ENCODE measurements at places on chromosomes 4 and X.

GRCh38 chr4:41656572-41657520 lies 91.7 kb downstream of the PHOX2B start:
- no peak for DNase-seq

- no peak for DNase-seq
Measured at GRCh38 chrX:13190051-13190450, 129.8 kb downstream of the ATXN3L start.

DNA sequence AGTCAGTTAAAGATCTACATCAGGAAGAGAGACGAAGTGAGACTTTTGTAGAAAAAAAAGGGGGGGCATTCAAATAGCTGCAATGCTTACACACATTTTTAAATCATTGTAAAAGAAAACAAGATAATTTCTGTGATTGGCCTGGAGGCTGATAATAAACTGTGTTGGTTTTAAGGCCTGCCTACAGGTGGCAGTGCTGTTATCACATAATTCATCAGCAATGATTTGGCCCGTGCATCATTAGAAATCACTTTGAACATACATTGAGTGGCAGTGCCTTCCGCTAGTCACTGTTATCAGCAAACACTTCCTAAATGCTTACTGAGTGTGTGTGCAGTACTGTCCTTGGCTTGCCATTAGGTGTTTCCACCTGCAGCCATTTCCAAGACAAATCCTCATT lies 831.9 kb downstream of the TRIML1 start:
- no peak for DNase-seq

GRCh38 chr4:107380190-107380589 lies 339.8 kb downstream of the PAPSS1 start:
- DNase-seq, result no peak

DNA sequence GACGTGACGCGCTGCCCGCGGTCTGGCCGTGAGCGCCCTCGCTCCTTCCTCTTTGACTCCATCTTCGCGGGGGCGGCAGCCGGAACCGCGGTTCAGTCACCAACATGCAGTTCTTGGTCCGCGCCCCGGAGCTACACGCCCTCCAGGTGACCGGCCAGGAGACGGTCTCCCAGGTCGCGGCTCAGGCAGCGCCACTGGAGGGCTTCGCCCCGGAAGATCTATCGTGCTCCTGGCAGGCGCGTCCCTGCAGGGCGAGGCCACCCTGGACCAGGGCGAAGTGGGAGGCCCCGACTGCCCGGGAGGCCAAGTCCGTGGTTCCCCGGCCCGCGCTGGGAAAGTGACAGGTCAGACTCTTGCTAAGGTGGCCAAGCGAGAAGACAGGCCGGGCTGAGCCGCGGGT lies 2.9 kb downstream of the TRIML2 start:
- DNase-seq, result no peak

- no peak for DNase-seq
Measured at GRCh38 chr4:7787067-7787466, 152.6 kb downstream of the AFAP1 start.

- no peak for DNase-seq
Measured at GRCh38 chr4:22241415-22241814, 274.5 kb downstream of the ADGRA3 start.

DNA sequence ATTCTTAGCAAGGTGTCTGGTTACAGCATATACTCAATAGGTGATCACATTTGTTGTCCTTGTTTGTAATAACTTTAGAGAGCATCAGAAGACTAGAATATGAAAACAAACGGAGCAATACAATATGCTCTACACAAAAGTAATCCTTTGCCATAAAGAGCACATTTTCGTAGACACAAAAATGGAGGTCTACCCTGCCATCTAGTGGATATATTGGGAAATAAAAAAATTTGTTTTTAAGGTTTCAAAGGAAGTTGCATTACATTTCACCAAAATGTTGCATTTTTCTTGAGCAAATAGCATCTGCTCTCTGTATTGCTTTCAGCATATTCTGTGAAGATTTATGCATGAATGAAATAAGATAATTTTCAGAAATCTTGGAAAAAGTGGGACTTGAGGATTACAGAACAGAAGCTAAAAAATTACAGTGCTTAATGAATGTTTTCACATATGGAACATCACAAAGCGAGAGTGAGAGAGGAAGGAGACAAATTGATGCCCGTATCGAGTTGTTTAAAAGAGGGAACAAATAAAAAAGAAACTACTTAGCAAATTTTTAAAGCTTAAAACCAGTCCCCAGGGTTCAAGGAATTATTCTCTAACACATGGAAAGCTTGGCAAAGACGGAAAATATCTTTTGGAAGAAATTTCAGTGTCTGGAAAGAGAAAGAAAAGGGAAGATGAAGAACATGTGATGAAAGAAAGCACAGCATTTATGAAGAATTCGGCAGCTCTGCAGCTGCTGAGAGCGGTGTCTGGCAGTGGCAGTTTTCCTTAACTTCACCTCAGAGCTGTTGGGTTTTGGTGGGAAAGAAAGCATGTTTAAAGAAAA lies 390.1 kb downstream of the ANKRD50 start:
- no peak for DNase-seq

DNA sequence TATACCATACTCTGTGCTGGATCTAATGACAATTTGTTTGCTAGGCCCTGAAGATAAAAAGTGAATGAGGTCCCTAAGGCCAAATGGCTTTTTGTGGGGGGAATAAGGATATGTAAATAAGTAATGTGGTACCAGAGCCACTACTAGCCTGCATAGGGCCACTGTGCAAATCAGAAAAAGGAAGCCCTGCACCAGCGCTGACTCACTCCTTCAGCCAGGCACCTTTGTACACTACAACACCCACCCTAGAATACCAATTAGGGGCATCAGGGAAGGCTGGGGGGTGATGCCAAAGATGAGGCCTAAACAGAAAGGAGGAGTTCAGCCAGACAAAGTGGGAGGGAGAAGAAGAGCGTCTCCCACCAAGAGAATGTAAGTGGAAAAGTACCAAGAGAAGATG lies 122.2 kb downstream of the CAMK2D start:
- no peak for DNase-seq

DNA sequence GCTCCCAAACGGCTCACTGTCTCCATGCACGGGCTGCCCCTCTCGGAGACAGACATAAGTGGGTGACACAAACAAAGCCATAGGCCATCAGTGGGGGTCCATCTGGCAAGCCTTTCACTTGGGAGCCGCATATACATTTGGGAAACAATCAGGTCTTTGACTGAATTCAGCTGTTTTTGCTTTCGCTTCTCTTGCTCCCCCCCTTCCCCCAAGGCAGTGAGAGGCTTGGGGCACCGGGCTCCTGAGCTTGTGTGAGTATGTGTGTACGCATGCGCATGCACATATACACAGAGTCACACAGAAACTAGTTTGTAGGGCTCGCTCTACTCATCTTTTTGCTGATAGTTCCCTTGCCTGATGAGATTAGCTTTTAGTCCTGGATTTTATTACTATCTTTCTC lies 284.4 kb downstream of the AFF2 start:
- no peak for DNase-seq

DNA sequence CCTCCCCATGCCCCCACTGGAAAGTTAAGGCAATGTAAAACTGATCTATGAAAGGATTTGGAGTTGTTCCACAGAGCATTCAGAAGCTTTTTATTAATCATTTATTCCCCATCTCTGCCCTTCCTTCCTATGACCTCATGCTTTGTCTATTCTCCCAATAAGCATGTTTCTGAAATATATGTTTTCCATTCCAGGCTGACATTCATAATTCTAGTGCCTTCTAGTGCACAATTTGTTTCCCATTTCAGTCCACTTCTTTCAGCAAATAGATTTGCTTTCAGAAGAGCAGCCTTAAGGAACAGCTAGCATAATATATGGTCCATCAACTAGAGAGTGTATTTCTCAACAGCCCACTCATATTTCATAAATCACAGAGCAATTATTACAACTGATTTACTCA lies 77.1 kb upstream of the ATXN3L start:
- DNase-seq, result no peak

DNA sequence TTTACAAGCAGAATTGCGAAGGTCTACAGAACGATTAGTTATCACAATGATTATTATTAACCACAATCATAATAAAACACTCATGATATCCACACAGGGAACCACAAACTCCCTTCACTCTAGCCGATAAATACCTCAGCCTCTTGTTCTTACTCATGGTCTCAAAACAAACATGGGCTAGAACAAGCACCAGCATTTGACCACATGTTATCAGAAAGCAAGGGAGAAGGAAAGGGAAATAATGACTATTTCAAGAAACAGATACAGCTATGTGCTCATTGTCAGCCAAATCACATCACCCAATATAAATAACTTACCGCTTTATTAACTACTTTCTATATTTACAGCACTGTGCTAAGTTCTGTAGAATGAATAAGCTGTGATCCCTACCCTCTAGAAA lies 663.2 kb upstream of the HTR2C start:
- DNase-seq, result no peak

DNA sequence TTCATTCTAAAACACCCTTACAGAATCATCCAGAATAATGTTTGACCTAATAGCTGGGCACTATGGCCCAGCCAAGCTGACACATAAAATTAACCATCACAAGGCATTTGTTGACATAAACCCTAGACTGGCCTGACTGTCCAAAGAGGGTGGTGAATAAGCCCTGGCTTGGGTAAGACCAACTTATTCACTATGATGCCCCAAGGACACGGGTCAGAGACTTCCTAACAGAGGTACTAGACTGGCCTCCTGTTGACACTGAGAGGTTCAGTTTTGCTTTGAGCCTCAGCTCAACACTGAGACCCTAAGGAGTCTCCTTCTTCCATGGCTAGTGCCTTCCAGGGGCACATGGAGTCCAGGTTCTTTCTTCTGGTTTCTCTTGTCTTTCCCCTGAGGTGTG lies 21.3 kb downstream of the FGF2 start:
- DNase-seq, result no peak

GRCh38 chr4:71259280-71259679 lies 79.5 kb upstream of the SLC4A4 start:
- DNase-seq, result no peak

DNA sequence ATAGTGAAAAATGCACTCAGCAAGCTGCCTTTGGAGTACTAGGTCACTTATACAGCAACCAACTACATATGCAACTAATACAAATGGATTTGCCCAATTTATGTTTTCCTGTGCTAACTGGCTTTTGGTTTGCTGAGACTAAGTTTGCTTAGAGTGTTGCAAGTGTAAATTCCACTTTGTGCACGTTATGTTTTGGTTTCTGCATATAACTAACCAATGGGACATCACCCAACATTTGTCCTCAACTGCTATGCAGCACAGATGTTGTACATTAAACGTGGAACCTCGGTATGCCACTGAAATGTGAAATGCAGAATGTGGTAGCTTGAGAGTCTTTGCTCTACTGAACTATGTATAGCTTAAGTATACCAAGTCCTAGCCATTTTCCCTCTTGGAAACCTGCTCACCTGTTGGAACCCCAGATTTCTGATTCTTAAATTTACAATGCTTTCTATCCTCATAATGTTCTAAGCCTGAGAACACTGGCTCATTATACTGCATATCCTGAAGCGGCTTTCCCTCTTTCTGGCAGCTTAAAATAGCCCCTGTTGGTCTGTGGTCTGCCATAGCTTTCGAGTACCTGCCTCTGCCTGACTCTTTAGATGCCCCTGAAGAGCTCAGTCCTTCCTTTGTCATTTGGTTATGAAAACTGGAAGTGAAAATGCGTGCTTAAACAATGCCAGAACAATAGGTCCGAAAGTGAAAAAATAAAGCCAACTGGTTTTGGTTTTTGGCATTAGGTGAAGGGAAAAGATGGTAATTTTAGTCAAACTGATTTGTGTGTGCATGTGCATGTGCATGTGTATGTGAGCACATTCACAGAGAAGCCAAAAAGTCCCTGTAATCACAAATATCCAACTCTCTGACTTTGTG lies 158.0 kb downstream of the SH2D1A start:
- DNase-seq, result no peak

- DNase-seq, result no peak
Measured at GRCh38 chrX:40010550-40011321, 87.0 kb downstream of the BCOR start.

DNA sequence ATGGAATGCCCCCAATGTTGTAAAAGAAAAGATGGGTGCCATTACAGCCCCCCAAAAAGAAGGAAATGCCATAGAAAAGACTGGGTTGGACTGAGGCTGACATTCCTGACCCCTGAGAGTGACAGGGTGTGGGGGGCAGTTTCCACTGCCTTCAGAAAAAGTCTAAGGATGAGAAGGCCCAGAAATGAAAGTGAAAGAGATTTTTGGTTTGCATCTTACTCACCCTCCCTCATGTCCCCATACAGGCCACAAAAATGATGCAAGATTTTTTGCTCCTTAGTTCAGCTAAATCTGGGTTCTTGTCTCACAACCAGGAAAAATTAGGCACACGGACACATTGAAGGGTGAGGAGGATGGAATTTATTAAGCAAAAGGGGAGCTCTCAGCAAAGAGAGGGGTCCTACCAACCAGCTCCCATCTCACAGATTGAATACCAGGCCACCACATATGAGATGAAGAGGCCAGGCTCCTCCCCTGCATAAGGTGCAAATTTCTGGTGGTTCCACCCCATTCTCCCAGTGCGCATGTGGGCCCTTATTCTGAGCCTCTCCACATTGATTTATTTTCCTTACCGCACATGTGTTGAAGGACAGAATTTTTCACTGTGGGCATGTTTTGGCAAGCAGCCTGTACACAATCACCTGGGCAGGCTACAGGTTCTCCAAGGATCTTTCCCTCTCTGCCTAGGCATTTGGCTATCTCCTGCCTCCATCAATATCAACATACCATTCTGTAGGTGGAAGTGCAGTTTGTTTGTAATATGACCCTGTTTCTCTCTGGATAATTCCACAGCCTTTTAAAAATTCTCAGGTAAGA lies 18.8 kb downstream of the PPP4R3C start:
- DNase-seq, result no peak

- no peak for DNase-seq
Measured at GRCh38 chr4:6112606-6113290, 87.6 kb downstream of the JAKMIP1 start.

DNA sequence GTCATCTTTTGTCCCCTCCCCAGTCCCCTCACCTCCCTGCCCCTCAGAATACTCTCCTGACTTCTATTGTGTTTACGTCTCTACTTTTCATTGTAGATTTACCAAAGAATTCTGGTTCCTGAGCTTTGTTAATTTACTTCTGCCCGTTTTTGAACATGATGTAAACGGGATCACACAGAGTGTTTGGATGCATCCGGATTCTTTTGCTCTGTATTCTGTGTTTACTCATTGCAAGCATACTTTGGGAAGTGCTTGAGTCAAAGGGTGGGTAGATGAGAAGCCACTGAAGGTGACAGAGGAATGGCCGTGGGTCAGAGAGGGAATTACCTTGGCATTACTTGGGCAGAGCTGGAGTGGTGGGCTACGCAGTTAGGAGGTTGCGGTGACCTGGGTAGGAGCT lies 18.0 kb downstream of the CLCN4 start:
- no peak for DNase-seq

DNA sequence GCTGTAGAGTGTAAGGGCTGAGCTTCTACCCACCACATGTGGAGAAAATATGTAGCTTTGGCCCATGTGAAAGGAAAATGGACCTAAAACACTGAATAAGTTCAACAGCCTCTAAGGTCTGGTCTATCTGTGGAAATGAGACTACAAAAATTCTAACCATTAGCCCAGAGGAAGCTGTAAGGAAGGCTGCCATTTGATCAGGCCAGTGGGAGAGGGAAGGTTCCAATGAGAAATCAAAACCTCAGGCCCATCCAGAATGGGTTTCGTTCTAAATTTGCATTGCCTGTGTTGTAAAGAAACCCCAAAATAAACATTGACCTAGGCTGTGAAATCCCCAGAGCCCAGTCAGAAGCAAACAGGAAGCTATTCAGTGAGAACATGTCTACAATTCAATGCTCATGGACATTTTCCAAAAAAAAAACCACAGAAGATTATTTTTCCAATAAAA lies 320.4 kb upstream of the SLC7A11 start:
- no peak for DNase-seq

GRCh38 chr4:28730304-28730703 lies 1869.7 kb downstream of the STIM2 start:
- DNase-seq, result no peak

GRCh38 chr4:61872983-61873382 lies 672.9 kb downstream of the ADGRL3 start:
- DNase-seq, result no peak

Data from activated naive CD4-positive, alpha-beta T cell treated with Interleukin-2 at 50 U/mL for 16 hours (primary cell).